ENCODE measurements at places on chromosomes 1 and 21.

DNA sequence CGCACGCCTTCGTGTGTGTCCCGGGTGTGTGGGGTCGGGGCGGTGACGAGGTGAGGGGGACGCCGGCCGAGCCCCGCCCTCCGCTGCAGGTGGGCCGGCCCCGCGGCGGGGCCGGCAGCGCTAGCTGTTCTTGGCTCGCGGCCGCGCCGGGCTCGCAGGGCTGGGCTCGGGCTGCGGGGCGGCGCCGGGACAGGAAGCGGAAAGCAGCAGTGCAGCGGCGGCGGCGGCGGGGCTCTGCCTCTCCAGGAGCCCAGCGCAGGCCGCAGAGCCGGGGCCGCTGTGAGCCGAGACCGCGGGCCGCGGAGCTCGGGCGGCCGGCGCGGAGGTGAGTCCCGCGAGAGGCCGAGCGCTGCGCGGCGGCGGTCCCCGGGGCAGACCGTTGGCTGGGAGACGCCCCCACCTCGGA, at the start of gene VANGL1:
Gene VANGL1 (plus strand): TSS at position 209 of the 406 bp plus-strand sequence. CDS start 9,444 bp downstream, outside the sequence.
- DNase-seq, result peak; percentile 46

GRCh38 chr1:244221991-244222390, 170.9 kb downstream of the ZBTB18 start:
- peak; percentile 34 for DNase-seq

DNA sequence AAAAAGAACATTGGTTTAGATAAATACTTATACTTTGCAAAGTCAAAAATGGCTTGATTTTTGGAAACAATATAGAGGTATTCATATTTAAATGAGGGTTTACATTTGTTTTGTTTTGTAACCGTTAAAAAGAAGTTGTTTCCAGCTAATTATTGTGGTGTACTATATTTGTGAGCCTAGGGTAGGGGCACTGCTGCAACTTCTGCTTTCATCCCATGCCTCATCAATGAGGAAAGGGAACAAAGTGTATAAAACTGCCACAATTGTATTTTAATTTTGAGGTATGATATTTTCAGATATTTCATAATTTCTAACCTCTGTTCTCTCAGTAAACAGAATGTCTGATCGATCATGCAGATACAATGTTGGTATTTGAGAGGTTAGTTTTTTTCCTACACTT, 65.3 kb upstream of the SAMD13 start:
- no peak for DNase-seq

DNA sequence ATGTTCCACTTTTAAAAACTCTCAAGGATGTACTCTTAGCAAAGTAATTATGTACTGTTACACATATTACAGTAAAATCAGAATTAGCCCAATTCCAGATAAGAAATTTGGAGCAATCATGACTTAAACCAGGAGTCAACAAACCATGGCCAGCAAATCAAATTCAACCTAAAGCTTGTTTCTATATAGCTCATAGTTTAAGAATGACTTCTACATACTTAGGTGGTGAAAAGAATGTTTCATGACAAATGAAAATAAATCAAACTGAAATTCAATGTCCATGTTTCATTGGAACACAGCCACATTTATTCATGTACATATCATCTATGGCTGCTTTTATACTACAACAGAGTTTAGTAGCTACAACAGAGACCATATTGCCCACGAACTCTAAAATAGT, 35.1 kb downstream of the FRRS1 start:
- DNase-seq, result peak; percentile 63

DNA sequence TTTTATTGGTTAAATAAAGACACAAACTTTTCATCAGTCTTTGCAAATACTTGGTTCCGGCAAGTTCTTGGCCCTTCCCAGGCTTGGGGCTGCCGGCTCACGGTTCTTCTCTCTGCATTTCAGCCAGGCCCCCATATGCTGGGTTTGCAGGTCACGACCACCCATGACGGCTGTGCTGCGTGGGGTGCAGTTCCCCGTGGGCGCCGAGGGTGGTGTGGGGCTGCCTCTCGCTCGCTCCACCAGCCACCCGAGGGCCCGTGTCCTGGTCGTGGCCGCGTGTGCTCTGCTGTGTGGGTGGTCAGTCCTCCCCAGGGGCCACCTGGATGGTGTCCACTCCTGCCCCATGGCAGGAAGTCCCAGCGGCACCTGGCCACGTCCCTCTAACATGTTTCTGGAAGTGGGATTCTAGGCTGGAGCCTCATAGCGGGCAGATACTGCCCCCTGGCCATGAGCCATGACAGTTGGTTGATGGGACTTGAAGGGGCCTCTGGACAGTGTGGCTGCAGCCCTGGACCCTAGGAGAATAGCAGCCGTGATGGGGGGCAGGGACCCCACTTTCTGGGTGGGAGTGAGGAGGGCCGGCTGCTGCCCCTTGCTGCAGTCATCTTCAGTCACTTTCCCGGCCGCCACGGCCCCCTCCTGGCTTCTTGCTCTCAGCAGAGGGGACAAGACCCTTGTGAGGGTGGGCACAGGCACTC, 46.3 kb downstream of the SKI start:
- DNase-seq, result no peak

- DNase-seq, result peak; percentile 53
These were observed 470 bp upstream of the MTMR11 start for GRCh38 chr1:149936992-149937705.

- no peak for DNase-seq
These were observed 85.5 kb downstream of the SYT2 start for GRCh38 chr1:202624781-202625108.

- DNase-seq, result no peak
These were observed 35.8 kb upstream of the TRIM67 start for GRCh38 chr1:231125972-231126580.

- peak; percentile 75 for DNase-seq
These were observed 681.7 kb upstream of the ADAMTS5 start for GRCh38 chr21:27648560-27648959.

GRCh38 chr1:159239551-159240220, 35.0 kb downstream of the ACKR1 start:
- DNase-seq, result no peak

DNA sequence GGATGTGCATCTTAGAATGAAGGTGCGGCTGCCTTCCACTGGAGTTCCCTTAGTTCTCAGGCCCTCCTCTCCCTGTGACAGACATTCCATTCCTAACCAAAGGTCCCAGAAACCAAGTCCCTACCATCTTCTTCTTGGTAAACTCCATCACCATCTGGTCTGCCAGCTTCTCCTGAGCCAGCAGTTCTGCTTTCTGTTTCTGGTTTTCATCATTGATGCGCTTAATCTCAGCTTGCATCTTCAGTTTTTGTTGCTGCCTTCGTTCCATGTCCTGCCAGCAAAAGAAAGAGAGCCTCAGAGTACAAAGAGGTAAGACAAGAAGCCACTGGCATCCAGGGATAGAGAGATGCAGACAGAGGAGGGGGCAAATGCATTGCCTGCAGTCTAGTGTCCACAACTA, 18.0 kb upstream of the VSIG8 start:
- no peak for DNase-seq

- DNase-seq, result peak; percentile 47
These were observed 479 bp downstream of the SELENOF start for GRCh38 chr1:86913399-86913895.

- no peak for DNase-seq
These were observed 30.5 kb upstream of the USH2A start for GRCh38 chr1:216453777-216454176.

DNA sequence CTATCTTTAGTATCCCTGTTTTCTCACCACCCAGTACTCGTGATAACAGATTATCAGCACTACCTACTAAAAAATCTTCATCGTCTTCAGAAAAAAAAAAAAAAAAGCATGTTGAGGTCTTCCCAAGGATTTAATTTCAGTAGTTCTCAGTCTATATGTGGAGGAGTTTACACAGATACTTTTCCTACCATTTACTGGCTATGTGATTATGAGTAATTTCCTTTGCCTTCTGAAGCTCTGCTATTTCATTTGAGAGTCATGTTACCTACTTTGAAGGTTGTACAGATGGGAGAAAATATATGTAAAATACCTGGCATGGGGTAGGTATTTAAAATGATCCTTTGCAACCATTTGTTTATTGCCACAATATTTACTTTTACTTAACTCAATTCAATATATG, 399.7 kb downstream of the NEGR1 start:
- no peak for DNase-seq

- no peak for DNase-seq
These were observed 37.1 kb upstream of the SOD1 start for GRCh38 chr21:31622397-31622796.

- no peak for DNase-seq
These were observed 300.8 kb downstream of the RRAGC start for GRCh38 chr1:38558500-38559445.

- peak; percentile 74 for DNase-seq
These were observed 126.2 kb upstream of the ETS2 start for GRCh38 chr21:38679534-38679933.

- no peak for DNase-seq
These were observed 51.8 kb upstream of the LYST start for GRCh38 chr1:235918465-235918864.

GRCh38 chr1:162030759-162031280, 7.2 kb upstream of the OLFML2B start:
- no peak for DNase-seq

DNA sequence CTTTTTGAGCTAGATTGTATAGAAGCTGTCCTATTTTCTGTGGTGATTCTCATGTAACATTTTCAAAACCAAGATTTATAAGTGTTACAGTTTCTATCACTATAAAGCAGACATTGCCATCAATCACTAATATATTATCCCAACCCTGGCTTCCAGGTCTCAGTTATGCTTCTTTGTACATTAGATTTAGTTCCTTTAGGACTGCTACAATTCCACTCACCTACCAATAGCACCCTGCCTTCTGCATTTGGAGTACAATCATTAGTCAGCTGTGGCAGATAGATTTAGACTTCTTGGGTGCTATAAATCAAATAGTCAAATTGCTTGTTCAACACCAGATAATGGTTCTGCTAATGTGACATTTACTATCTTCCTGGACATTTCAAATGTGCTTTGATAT, 281.6 kb downstream of the BRINP3 start:
- no peak for DNase-seq

Data from fibroblast of the aortic adventitia (primary cell).